Osteoblast (primary cell): ENCODE measurements at places on chromosomes 3 and 15.

DNA sequence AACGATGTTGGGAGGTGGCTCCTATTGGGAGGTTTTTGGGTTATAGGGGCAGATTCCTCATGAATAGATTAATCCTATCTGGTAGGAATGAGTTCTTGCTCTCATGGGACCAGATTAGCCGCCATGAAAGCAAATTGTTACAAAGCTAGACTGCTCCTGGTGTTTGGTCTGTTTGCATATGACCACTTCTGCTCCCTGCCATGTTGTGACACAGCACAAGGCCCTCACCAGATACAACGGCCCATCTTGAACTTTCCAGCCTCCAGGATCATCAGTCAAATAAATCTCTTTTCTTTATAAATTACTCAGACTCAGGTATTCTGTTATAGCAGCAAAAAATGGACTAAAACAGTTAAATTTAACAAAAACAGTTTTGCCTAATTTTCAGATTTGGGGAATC lies 34.4 kb downstream of the TRIM42 start:
- H3K27me3 ChIP-seq = no peaks in the 10 kb centered on the region
- no peak for DNase-seq
- peaks cover 8% of the 10 kb centered on the region for H3K4me1 ChIP-seq

DNA sequence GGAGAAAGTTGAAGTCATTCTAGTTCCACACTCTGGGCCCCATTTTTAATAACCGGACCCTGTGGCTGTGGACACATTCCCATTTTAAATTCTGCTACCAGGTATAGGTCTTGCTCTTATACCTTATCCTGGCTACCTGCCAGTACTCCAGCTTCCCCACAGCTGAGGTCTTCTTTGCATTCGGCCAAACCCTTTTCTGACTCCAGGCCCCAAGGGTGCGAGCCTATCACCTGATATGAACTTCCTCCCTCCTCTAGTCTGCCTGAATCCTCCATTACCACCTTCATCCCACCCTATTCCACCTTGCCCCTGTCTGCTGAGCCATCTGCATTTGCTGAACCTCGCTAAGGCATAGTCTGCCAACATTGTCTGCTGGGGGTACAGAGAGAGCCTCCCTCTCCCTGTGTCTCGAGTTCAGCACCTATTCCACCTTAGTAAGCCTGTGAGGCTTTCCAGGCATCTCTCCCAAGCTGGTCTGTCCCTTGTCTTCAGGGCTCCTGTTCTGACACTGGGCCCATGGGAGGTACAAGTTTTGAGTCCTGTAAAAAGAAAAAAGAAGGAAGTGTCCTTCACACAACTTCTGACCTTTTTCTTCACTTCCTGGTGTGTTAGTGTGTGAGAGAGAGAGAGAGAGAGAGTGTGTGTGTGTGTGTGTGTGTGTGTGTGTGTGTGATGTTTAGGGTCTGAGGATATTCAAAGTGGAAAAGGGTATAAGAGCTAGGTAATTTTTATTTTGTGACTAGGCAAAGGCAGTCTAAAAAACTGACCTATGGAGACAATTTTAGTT lies 27.0 kb downstream of the PDE8A start:
- peaks cover 16% of the 10 kb centered on the region for H3K4me1 ChIP-seq
- no peak overlapping the region for H3K27ac ChIP-seq
- H3K27me3 ChIP-seq = no peaks in the 10 kb centered on the region
- DNase-seq = no peak
- no peak overlapping the region for H3K4me3 ChIP-seq

- no peaks in the 10 kb centered on the region for H3K27me3 ChIP-seq
- peak overlapping the region; percentile 60 for H3K27ac ChIP-seq
- peaks cover 64% of the 10 kb centered on the region for H3K4me1 ChIP-seq
- no peaks in the 10 kb centered on the region for H3K36me3 ChIP-seq
- no peak overlapping the region for H3K4me3 ChIP-seq
Observed at GRCh38 chr15:62782071-62782841, 260.3 kb upstream of the TPM1 start.

DNA sequence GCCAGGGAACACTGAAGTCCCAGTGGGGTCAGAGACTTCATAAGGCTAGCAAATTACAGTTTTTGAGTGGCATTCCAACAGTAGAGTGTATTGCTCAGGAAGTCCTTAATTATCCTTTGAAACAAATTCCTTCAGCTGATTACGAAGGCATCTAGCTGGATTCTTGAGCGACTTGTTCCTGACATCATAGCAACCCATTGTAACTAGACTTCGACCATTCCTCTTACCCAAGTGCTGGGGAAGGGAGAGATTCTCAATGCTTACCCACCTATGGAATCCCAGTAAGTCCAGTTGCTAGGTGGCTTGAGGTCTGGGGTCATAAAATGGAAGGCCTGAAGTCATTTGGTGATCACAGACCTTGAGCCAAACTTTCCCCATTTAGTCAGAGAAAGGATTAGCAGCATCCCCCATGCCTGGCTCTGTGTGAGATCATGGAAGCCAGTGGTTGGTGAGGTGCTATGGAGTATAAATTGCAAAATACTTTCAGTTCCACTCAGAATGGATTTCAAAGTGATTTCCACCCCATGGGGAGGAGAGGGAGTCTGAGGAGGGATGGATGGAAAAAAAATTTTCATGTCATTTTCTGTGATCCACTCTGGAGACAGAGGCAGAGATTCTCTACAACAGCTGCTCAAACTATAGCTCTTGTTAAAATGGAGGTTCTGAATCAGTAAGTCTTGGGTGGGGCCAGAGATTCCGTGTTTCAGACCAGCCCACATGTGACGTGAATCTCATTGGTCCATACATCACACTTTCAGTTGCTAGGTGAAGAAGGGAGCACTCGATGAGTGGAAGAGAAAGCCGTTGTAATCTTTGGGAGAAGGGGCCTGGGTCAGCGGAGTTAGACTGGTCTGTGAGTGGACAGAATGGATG lies 45.7 kb downstream of the CD86 start:
- peaks cover 8% of the 10 kb centered on the region for H3K27me3 ChIP-seq
- no peak overlapping the region for H3K27ac ChIP-seq
- H3K4me3 ChIP-seq = no peak overlapping the region
- H3K4me1 ChIP-seq = no peaks in the 10 kb centered on the region

- no peak for DNase-seq
- H3K4me1 ChIP-seq = no peaks in the 10 kb centered on the region
- H3K36me3 ChIP-seq = no peaks in the 10 kb centered on the region
- H3K27ac ChIP-seq = no peak overlapping the region
- no peak overlapping the region for H3K4me3 ChIP-seq
- H3K27me3 ChIP-seq = no peaks in the 10 kb centered on the region
Observed at GRCh38 chr3:43497905-43498365, 123.9 kb downstream of the ANO10 start.

DNA sequence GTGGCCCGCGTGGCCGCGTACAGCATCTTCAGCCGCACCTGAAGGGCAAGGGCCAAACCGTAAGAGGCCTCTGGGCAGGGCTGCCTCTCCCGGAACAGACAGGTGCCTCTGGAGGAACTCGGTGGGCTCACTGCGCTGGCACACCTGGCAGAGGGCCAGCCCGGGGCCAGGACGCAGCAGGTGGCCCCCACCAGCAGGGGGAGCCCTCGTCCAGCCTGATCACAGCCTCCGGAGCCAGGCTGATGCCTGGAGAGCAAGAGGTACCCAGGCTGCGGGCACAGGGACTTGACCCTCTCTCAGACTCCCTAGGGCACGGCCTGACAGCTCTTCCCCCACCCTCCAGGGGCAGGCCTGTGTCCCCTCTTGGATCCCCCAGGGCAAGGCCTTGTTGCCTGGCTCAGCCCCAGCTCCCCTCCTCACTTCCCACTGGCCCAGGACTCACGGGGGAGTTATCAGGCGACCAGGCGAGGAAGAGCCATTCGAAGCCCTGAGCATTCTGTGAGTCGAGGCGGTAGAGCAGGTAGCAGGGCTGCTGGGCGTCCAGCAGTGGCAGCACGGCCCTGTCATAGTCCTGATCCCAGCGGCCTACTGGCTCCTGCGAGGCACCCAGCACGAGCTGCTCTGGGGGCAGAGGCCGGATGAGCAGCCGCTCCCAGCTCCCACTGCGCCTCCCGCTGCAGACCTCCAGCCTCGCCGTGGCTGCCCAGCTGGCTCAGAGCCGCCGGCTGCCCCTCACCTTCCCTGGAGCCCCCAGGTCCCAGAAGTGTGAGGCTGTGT lies 6.2 kb upstream of the TLR9 start:
- peak; percentile 98 for DNase-seq
- no peaks in the 10 kb centered on the region for H3K27me3 ChIP-seq
- H3K4me3 ChIP-seq = no peak overlapping the region
- H3K36me3 ChIP-seq = peaks cover 39% of the 10 kb centered on the region

DNA sequence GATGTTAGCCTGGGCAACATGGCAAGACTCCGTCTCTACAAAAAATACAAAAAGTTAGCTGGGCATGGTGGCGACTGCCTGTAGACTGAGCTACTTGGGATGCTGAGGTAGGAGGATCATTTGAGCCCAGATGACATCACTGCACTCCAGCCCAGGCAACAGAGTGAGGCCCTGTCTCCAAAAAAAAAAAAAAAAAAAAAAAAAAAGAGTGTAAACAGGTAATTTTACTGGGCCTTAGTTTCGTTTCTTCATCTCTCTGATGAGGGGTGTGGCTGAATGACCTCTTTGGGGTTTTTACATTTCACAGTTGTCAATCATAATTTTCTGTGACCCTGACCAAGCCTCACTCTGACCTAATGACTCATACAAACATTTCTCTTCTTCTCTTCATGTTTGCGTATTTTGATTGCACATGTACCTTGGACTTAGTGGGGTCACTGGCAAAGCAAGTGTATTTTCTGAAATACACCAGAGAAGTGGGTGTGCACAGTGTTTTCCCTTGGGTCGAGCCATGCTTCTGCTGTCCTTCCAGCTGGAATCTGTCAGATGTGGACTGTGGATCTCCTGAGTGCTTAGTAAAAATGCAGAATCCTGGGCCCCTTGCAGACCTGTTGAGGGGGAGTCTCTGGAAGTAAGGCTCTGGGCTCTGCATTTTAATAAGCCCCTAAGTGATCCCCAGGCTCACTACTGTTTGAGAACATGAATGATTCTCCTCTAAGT lies 140.5 kb downstream of the FNDC3B start:
- H3K36me3 ChIP-seq = no peaks in the 10 kb centered on the region
- H3K4me3 ChIP-seq = no peak overlapping the region
- H3K4me1 ChIP-seq = peaks cover 27% of the 10 kb centered on the region
- H3K27me3 ChIP-seq = no peaks in the 10 kb centered on the region
- DNase-seq = no peak
- no peak overlapping the region for H3K27ac ChIP-seq

GRCh38 chr3:59677747-59678702 lies 628.2 kb upstream of the CFAP20DC start:
- H3K4me3 ChIP-seq = no peak overlapping the region
- no peaks in the 10 kb centered on the region for H3K4me1 ChIP-seq
- no peaks in the 10 kb centered on the region for H3K36me3 ChIP-seq
- DNase-seq = no peak
- no peak overlapping the region for H3K27ac ChIP-seq

- no peaks in the 10 kb centered on the region for H3K27me3 ChIP-seq
- H3K27ac ChIP-seq = no peak overlapping the region
- H3K36me3 ChIP-seq = no peaks in the 10 kb centered on the region
- peaks cover 5% of the 10 kb centered on the region for H3K4me1 ChIP-seq
- DNase-seq = peak; percentile 80
Observed at GRCh38 chr3:69364354-69364753, 21.5 kb downstream of the FRMD4B start.
